ENCODE measurements at places on chromosomes 7 and 10.
A peak's percentile ranks its signal among the peaks of the same experiment; 100 is the strongest.

DNA sequence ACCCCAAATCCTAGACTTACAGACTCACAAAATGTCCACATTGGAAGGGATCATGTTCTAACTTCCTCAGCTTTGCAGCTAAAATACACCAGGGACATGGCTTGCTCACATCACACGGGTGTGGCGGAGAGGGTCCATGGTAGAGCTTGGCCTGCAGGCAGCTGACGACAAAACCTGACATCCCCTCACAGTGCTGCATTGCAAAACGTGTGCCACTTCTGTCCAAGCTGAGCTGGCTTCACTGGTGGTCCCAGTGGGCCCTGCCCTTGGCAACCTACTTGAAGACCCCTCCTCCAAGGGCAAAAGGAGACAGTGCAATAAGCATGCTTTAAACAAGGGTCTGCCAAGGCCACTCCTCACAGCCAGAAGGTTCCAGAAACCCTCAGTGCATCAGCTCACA lies 21.9 kb downstream of the ANXA11 start:
- no peak for DNase-seq

DNA sequence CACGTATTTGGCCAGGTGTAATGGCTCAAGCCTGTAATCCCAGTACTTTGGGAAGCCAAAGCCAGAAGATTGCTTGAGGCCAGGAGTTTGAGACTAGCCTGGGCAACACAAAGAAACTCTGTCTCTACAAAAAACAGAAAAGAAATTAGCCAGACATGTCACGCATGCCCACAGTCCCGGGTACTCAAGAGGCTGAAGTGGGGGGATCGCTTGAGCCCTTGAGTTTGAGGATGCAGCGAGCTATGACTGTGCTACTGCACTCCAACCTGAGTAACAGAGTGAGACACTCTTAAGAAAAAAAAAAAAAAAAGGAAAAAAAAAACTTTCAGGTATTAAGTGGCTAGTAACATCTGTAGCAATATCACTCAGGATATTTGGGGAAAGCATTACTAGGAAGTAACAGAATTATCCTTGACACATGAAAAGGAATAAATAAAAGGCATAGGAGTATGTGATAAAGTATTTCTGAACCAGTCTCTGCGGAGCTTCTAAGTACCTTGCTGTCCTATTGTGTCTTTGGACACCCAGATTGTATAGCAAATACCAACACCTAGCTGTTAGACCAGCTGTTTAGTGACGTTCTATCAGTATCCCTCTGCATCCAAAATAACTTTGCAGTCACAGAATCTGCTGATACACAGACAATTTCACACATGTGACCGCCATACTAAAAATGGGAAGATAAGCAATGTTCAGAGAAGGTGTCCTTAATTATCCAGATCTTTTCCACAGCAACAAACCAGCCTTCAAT lies 74.4 kb downstream of the CYTH3 start:
- DNase-seq = no peak

DNA sequence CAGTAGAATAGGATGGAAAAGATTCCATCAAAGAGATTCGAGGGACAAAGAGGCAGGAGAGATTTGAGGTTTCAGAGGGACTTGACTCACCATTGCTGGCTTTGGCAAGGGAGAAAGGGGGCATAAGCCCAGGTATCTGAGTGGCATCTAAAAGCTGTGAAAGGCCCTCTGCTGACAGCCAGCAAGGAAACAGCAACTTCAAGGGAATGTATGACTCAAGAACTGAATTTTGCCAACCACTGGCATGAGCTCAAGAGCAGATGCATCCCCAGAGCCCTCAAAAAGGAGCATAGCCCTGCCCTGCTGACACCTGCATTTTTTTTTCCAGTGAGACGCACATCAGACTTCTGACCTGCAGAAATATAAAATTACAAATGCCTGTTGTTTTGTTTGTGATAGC lies 19.6 kb upstream of the ADAM12 start:
- DNase-seq = no peak

DNA sequence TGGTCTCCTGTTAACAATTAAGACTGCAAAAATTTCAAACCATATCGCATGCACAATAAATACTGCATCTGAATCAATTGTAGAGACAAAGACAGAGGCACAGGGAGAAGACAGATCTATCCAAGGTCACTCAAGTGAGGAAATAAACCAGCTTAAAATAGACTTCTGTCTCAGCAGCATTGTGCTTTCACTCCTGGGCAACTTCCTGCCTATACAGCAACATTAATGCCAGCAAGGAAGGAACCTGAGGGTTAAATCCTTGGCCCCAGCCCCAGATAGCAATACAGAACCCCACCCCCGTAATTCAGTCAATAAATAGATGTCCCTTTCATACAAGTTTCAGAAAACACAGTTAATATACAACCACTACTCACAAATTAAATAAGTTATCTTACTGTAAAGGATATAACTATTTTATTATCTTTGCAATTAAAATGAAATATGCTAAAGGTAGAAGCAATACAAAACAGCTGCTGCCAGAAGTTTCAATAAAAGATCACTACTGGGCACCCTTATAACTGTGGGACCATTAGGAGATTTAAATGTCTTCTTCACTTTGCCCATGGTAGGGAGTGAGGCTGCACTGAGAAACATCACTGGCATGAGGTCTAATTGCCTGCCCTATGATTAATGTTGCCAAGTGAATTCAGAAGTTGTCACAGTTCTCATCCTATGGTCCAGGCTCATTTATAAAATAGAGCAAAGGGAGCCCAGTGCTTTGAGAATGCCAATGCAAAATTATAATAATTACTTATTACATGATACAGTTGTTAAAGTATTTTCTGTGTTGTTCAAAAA lies 49.4 kb downstream of the CAV1 start:
- DNase-seq = peak; percentile 39

- no peak for DNase-seq
Observed at GRCh38 chr7:99392659-99393354, 15.6 kb downstream of the PDAP1 start.

- DNase-seq = no peak
Observed at GRCh38 chr10:114291076-114291475, 52.0 kb downstream of the VWA2 start.

GRCh38 chr10:25758041-25758457 lies 176.0 kb upstream of the MYO3A start:
- peak; percentile 71 for DNase-seq

DNA sequence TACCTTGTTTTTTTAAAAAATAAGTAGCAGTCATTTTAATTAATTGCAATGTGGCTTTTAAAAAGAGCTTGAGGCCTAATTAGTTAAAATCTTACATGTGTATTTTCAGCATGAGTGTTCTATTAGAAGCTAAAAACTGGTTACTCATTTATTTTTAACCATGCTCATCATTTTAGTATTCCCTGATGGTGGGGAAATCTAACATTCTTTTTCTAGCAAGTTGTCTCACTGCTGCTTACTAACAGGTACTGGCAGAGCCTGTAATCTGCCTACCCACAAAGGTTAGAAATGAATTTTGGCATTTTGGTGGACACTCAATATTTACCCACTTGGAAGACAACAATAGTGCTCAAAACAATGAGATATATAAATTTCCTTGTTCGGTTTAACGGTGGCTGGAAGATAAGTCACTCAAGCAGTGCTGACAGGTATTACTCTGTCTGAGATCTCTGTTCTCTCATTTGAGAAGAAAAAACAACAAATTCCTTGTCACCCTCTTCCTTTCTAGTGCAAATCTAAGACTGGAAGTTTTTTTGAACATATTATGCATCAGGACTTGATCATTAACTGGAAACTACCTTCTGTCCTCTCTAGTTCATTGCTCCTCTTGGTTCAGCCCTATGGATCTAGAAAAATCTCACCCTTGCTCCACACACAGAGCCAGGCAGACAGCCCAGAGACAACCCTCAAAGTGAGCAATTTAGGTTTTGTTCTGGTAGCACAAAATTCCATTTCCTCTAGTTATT lies 83.3 kb downstream of the VWDE start:
- no peak for DNase-seq

GRCh38 chr7:131072505-131073091 lies 255.1 kb upstream of the MKLN1 start:
- peak; percentile 60 for DNase-seq

- no peak for DNase-seq
Observed at GRCh38 chr7:122300211-122300932, 4.2 kb downstream of the FEZF1 start.

- peak; percentile 69 for DNase-seq
Observed at GRCh38 chr7:91784469-91784868, 96.0 kb downstream of the MTERF1 start.

DNA sequence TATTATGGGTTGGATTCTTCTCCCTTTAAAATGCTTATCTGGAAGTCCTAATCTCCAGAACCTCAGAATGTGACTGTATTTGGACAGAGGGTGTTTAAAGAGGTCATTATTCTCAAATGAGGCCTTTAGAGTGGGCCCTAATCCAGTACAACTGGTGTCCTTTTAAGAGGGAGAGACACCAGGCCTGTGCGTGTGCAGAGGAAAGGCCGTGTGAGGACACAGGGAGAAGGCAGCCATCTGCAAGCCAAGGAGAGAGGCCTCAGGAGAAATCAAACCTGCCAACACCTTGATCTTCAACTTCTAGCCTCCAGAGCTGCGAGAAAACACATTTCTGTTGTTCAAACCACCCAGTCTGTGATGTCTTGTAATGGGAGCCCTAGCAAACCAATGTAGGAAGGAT lies 235.4 kb upstream of the MYO3A start:
- DNase-seq = no peak

GRCh38 chr10:132590094-132590751 lies 52.6 kb downstream of the INPP5A start:
- DNase-seq = no peak

DNA sequence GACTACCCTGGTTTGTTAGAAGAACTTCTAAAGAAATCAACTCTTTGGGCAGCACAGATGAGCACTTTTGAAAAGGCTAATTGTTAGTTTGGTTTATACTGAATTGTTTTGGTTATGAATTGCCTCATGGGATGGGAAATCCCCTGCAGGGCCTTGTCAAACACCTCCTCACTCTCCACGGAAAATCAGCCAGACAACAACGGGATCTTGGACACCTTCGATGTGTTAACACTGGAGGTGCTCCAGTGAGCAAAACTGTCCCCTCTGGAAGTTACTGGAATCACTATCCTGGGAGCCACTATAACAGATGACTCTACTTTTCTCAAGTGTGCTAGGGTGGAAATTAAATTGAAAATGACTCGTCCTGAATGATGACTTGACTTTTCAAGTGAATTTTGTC lies 38.7 kb downstream of the CDK6 start:
- DNase-seq = no peak

GRCh38 chr10:117237401-117237991 lies 3.4 kb upstream of the SLC18A2 start:
- DNase-seq = peak; percentile 97

DNA sequence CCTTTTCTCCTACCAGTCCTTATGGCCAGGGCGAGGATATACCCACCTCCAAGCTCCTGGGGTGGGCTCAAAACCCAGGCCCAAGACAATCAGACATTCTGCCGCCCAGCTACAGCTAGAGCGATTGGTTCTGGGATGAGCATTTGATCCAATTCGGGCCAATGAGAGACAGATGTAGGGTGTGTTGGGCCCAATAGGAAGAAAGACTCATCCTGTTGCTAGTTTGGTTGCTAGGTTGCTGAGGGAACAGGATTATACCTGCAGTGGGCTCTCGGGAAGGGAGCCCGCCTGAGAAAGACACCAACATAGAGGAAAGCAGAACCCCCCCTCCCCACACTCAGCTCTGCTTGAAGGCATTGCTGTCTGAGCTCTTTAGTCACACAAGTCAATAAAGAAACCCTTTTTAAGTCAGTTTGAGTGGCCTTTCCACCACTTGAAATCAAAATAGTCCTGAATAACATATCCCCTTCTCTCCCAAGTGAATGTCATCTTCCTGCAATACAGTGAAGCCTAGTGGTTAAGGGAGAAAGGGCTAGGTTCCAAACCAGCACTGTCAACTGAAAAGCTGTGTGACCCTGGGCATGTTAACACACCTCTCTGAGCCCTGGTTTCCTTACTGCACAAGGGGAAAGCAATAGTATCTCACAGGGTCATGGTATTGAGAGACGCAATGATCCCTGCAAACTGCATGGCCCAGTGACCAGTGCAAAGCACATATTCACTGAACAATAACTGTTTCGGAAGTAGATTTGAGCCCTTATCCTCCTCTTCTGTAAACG lies 21.8 kb downstream of the ITPRIP start:
- DNase-seq = no peak

- DNase-seq = no peak
Observed at GRCh38 chr10:26911811-26912461, 51.2 kb upstream of the ABI1 start.

DNA sequence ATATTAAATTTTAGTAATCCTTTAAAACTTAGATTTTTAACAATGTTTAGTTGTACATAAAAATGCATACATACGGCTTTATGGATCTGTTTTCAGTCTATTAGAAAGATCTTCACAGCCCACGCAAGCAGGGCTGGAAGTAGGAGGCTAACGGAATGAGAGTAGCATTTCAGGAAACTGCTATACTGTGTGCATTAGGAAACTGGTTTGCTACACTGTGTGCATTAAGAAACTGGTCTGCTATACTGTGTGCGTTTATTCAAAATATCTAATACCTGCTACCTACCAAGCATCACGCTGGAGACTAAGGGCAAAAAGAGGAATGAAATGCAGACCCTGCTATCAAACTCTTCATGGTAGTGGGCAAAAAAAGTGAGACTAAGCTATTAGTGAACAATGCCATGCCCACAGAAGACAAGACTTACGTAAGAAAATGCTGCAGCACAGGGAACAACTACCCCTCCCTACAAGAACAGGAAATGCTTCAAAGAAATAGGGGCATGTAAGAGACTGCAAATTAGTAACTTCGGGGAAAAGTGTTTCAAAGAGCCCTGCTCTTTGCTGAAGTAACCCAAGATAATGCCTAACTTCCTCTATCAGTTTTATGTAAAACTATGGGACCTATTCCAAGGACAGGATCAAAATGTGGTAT lies 11.3 kb downstream of the RAB11FIP2 start:
- peak; percentile 97 for DNase-seq

- DNase-seq = no peak
Observed at GRCh38 chr7:133699386-133699785, 427.8 kb upstream of the LRGUK start.

DNA sequence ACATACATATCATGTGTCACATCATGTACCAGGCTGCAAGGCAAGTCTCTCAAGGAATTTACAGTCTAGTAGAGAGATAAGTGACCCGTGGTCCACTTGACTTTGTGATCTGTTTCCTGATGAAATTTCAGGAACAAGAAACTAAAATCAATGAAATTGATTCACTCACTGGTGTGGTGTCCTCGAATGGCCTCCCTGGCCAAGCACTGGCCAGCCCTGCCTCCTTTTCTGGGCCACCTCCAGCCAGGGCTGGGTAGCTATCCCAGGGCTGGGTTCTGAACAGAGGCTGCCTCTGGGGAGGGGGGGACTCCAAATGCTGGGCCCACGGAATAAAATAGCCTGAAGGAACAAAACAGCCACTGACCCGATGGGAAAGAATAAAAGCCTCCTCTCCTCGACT lies 182.2 kb downstream of the HERPUD2 start:
- no peak for DNase-seq

- no peak for DNase-seq
Observed at GRCh38 chr10:129692695-129693094, 225.7 kb downstream of the MGMT start.
